ENCODE measurements at places on chromosomes 3 and 15.

DNA sequence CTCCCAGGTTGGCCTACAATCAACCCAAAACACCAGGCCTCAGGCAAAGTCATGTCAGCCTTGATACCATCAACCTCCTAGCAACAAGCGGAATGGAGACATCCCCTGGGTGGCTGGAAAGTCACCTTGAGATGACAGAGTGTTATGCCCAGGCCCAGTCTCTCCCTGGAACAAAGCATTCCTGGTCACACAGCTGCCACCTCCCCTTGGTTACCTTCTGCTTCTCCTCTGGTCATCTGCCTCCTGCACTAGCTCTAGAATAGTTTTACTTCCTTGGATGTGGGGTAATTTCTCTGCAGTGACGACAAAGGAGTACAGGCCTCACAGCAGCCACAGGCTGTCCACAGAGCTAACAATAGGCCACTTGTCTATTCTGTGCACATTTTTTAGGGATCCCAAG, 114.9 kb downstream of the RFTN1 start:
- no peak for DNase-seq

GRCh38 chr3:45666757-45667431, 22.3 kb upstream of the SACM1L start:
- DNase-seq: no peak

- DNase-seq: no peak
These were observed 570.9 kb upstream of the IL12A start for GRCh38 chr3:159417761-159418160.

DNA sequence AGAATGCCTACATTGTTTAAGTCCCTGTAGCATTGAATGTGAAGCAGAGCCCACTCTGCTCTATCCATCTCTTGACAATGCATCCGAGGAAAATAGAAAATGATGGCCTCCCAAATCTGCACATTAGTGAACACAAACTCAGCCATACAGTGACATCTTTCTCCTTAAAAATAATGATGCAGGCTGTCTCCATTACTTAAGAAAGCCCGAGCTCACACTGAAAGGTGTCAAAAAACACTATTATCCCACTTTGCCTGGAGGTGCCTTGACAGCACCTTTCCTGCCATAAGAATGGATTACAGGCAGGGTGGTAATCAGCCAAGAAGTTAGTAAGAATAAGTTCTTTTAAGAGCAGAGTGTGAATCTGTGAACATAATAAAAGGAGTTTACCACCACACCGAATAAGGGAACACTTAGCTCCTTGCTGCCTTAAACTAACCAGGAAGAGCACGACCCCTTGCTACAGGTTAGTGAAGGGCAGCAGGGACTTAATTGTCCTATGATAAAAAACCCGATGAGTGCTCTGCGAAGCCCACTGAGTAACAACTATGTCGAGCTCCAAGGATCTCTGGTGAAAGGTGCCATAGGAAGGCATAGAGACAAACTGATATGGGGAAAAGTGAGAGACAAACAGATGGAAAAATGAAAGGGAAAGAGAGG, 123.2 kb upstream of the TUSC7 start:
- DNase-seq: no peak

DNA sequence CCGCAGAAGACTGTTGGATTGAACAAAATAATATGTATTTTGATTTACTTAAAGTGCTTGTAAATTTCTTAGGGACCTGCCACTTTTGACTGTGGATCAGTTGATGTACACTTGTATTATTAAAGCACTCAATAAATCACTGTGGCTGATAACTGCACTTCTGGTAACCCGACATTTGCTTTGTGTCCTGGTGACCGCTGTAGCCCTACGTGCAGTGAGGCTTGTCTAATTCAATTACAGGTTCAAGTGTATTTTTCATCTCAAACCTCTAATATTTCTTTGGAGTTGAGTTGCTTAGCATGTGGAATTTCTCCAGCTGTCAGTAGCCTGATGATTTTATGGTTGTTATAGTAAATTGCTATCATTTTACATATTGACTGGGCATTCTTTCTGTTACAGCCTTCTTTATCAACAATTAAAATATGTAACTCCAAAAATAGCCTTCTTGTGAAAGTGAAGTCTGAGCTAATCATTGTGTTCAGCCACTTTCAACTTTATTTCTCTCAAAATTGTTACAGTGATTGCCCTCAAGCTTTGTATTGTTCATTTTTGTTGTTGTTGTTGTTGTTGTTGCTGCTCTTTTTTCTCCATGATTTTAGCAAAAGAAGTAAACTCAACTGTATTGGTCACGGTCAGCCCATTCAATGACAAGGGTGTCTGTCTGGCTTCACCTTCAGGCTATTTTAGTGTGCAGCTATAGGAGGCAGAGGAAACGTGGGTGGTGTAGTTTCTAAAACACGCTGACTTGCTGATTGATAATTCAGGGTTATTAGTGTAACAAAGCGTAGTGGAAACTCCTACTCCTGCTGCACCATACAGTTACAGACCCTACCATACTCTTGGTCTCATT, 215.1 kb upstream of the UBE2E1 start:
- no peak for DNase-seq

GRCh38 chr3:87924485-87924884, 134.3 kb downstream of the CGGBP1 start:
- no peak for DNase-seq

- no peak for DNase-seq
These were observed 63.2 kb downstream of the PXYLP1 start for GRCh38 chr3:141294848-141295247.

DNA sequence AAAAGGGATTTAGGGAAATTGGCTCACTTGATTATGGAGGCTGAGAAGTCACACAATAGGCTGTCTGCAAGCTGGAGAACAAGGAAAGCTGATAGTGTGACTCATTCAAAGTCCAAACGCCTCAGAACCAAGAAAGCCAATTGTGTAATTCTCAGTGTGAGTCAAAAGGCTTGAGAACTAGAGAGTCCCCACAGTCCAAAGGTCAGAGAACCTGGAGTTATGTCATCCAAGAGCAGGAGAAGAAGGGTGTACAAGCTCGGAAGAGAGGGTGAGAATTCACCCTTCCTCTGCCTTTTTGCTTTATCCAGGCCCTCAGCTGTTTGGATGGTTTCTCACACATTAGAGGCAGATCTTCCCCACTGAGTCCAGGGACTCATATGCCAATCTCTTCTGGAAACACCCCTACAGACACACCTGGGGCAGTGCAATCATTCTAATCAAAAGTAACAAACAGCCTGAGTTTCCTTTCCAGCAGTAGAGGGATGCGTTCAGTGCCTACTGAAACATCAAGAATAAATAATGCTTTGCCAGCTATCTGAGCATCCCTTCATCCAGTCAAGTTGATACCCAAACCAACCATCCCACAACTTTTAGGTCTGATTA, 271.5 kb downstream of the SATB1 start:
- no peak for DNase-seq

GRCh38 chr3:179961071-179961702, 75.5 kb downstream of the PEX5L start:
- no peak for DNase-seq

- DNase-seq: no peak
These were observed 100.4 kb upstream of the NR2E3 start for GRCh38 chr15:71709808-71710418.

All from SHP77 treated with DMSO at 0.1 percent for 48 hours (cell line).